ENCODE measurements at places on chromosomes 7 and 10.

DNA sequence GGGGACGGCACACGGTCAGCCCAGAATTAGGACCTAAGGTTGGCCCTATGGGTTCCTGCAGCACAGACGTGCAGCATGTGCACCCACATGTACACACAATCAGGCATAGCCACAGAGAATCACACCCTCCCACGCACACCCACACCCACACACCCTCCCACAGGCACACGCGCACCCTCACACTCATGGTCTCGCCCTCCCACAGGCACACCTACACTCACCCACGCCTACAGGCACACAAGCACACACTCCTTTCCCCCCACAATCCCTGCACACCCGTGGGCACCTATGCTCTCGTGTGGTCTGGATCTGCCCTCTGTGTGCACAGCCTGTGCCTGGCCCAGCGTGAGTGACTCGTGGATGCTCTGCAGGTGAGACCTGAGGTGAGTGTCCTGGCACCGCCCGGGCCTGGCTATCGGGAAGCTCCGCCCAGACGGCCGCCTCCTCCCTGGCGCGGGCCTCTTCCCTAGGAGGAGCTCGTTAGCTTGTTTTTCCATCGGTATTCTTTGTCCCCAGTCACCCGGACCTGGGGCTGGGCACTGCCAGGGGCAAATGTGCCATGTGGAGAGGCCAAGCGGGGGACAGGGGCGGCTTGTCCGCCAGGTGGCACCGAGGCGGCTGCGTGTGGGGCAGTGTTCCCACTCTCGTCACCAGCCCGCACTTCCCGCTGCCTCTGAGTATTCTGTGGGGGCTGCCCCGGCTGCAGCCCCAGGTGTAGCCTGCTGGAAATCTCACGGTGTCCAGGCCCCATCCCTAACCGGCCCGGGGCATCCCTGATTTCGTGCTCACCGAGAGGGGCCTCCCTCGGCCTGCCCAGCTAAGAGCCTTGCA is 110.2 kb upstream of the FAM20C start:
- DNase-seq = no peak

GRCh38 chr10:7484456-7485243 is 73.8 kb upstream of the SFMBT2 start:
- no peak for DNase-seq

- no peak for DNase-seq
Observed at GRCh38 chr7:82019551-82020475, 250.0 kb upstream of the HGF start.

DNA sequence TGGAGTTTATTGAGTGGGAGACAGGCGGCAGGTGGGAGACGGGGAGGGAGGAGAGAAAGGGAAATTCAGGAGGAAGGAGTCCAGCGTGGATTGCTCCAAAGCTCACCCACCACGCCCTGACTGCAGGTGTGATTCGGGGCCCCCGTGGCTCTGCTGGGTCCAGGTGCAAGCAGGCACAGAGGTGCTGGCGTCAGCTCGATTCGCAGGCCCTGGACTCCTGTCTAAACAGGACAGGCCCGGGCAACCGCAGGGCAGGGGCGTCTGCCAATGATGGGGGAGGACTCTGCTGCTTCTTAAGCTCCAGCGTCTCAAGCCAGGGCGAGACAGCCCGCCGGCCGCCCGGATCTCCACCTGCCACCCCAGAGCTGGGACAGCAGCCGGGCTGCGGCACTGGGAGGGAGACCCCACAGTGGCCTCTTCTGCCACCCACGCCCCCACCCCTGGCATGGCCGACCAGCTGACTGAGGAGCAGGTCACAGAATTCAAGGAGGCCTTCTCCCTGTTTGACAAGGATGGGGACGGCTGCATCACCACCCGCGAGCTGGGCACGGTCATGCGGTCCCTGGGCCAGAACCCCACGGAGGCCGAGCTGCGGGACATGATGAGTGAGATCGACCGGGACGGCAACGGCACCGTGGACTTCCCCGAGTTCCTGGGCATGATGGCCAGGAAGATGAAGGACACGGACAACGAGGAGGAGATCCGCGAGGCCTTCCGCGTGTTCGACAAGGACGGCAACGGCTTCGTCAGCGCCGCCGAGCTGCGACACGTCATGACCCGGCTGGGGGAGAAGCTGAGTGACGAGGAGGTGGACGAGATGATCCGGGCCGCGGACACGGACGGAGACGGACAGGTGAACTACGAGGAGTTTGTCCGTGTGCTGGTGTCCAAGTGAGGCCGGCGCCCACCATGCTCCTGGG is at the start of gene CALML3:
Gene CALML3 (plus strand): TSS at position 321 of the 920 bp plus-strand sequence. CDS start 125 bp downstream, at position 446.
- no peak for DNase-seq

DNA sequence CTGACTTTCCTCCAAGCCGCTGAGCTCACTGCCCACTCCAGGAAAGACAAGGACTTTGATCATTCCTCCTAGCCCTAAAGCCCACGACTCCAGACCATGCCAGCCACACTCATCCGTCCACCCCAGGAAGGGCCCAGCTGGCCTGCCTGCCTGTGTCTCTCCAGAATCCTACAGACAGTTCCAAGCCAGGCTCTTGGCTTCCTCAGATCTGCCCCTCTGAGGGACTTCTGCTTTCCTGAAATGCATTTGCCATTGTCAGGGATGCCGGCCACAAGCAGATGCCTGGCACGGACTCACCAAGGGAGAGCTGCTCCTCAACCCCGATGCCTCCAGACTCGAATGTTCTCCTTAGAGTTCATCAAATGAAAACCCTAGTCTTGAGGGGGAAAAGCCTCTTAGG is 155.8 kb downstream of the OAT start:
- DNase-seq = no peak

- no peak for DNase-seq
Observed at GRCh38 chr7:47759056-47759706, 177.3 kb upstream of the TNS3 start.

DNA sequence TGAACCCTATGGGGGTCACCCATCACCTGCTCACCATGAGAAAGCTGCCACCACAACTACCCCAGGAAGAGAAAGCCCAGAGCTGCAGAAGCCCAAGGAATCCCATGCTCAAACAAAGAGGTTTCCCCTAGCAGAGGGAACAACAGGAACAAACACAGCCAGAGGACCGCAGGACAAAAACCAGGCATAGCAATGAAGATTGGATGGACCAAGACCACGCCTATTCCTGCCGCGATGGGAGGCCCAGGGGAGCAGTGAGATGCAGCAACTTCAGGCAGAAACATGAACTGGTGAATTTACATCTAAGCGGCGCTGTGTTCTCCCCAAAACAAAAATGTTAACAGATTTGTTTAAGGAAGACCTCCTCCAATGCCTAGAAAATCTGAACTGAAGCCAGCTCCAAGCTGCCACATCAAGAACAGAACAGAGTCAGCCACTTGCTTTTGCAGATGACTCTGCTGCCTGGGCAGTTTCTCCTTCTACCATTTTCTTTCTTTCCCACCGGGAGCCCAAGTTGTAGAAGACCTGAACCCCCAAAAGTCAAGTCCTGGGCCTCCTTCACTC is 134.2 kb upstream of the NEBL start:
- no peak for DNase-seq

GRCh38 chr10:95289003-95289920 is 1.5 kb downstream of the PDLIM1 start:
- no peak for DNase-seq

GRCh38 chr7:99105756-99106155 is 38.2 kb downstream of the SMURF1 start:
- DNase-seq = no peak

- DNase-seq = no peak
Observed at GRCh38 chr7:130814778-130815335, 80.8 kb upstream of the KLF14 start.

DNA sequence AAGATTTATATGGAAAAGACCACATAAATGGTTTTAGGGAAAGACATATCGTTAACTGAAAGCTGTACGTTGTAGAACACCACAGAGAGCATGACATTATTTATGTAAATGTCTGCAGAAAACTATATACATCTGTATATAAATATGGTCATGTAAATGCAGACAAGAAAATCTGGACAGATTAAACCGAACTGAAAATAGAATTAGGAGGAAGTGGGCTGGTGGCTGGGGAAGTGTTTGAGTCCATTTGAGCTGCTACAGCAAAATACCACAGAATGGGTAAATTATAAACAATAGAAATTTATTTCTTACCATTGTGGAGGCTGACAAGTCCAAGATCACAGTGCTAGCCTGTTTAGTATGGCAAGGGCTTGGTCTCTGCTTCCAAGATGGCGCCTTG is 56.3 kb upstream of the USP6NL start:
- DNase-seq = no peak

DNA sequence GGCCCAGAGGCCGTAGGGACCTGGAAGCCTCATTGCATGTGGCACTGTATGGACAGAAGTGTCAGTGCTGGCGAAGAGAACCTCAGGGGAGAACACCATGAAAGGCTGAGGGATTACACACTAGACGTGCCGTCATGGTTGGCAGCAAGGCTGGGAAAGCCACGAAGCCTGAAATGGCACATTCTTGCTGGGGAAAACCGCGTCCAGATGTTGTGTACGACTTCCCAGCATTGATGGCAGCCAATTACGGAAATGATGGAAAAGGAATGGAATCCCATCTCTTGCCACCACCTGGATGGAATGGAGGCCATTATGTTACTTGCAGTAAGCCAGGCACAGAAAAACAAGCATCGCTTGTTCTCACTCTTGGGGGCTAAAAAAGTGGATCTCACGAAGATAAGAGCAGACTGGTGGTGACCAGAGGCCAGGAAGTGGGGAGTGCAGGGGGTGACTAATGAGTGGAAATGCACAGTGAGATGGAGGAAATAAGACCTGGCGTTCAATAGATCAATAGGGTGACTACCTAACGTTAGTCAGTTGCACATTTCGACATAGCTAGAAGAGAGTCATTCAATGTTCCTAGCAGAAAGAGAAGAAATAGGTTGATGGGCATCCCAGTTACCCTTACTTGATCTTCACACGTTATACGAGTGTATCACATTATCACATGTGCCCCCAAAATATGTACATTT is 14.6 kb upstream of the PWWP2B start:
- peak; percentile 56 for DNase-seq

GRCh38 chr7:119931230-119931824 is 341.6 kb upstream of the KCND2 start:
- no peak for DNase-seq

All from AG04449 (cell line).